ENCODE measurements at places on chromosomes 12 and 14.

DNA sequence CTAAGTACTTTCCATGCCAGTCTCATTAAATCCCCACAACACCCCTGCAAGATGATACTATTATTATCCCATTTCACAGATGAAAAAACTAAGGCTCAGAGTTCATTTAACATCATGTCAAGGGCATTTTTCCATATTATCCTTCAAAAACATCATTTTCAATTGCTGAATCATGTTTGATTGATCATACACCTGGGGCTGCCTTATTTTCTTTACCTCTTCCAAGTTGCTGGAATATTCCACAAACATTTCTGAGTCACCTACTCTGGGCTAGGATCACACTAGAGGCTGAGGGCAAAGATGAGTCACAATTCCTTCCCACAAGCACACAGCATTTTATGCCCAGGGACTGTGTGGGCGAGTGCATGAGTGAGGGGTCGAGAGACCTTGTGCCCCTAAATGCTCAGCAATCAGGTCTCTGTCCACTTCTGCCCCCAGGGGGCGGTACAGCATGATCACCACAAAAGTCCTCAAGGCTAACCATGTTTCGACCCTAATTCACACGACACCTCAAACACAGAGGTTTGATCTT is 14.1 kb upstream of the TMEM119 start:
- peak; percentile 35 for DNase-seq

DNA sequence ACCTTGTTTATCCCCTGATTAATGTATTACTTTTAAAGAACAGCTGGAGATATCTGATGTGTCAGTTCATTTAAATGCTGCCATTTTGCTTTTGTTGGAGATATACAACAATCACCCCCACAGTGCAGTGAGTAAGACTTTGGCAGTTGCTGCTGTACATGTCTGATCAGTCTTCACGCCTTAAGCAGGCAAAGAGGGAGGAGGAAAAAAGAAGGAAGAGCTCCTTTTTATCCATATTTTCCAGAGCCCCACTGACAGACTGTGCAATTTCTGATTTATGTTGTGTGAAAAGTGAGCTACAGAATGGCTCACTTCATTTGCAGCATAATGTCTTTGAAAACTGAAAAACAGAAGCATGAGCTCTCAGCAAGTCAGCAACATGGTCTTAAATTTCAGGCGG is 319.7 kb upstream of the LRIG3 start:
- no peak for DNase-seq

DNA sequence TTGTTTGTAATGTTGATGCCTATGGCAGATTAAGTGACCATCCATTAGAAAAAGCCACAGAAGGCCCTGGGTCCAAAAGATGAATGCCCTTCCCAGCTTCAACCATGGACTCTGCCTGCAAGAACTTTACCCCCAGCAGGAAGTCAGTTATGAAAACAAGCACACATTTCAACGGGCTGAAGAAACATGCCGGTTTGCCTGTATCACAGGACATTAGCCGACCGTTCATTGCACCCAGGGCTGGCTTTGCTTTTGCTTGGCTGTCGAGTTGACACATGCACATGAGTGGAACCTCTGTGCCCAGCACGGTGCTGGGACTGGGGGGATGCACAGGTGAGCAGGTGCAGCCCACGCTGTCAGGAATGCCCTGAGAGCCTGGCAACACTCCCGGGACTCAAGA is 1087.0 kb downstream of the BCL11B start:
- no peak for DNase-seq

DNA sequence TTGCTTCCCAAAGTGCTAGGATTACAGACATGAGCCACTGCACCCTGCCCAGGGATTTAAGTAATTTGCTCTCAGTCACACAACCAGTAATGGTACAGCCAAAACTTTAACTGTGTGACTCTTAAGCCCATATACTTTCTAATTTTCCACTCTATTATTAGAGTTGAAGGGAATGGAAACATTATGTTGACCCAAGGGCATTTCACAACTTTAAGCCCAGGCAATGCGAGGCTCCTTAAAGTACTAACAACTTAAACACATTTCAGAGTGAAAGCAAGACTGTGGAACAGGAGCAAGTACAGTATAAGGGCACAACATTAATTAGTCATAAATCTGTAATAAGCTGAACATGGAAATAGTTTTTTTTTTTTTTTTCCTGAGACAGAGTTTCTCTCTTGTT is 39.8 kb downstream of the BAZ1A start:
- no peak for DNase-seq

DNA sequence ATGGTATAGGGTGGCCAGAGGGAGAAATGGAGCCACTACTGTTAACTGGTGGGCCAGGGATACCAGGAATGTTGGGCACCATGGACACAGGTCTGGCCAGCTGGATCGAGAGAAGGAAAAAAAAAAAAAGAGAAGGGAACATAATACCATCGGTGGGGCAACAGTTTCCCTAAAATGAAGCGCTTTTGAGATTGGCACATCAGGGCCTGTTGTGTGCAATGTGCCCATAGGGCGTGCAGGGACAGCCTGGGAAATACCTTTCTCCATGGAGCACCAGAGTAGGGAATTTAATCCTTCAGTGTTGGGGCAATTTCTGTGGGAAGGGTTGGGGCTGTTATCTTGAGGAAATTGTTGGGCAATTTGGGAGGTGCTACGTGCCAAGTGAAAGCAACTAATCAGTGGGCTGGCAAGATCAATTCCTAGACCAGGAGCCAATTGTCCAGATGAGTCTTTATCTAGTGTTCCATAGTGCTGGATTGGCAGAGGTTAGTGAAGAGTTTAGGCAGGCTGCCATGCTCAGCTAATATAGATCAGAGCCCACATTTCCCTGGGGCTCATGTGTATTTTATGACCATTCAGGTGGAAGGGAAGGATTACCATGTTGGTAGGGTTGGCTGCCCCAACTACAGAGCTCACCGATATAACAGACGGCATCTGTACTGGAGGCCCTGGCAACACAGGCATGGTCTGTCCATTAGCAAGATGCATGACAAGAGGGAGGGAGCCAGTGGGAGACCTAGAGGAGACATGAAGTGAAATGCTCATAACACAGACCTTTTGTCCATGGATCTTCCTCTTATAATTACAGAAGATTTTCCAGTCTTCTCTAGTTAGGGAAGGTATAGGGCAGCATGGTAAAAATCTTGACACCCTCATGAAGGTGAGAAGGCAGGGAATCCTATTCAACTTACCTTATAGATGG is 25.5 kb upstream of the NPFF start:
- no peak for DNase-seq

GRCh38 chr12:57868851-57869268 is 22.3 kb upstream of the CTDSP2 start:
- DNase-seq: no peak

- DNase-seq: no peak
Observed at GRCh38 chr14:48665077-48665784, 920.9 kb downstream of the RPS29 start.

Data from stimulated activated CD8-positive, alpha-beta memory T cell treated with anti-CD3 and anti-CD28 coated beads, Interleukin-12 subunit alpha, Interleukin-12 subunit beta, amount 100 ng/mL, for 1 hour (primary cell).